Cortex of kidney (tissue), 1 donor: ENCODE measurements at places on chromosomes 16 and 17.

GRCh38 chr16:84931107-84931494 is 80.2 kb downstream of the ZDHHC7 start:
- DNase-seq, result no peak

- DNase-seq, result no peak
These were observed 104.4 kb downstream of the CMIP start for GRCh38 chr16:81548876-81549546.

DNA sequence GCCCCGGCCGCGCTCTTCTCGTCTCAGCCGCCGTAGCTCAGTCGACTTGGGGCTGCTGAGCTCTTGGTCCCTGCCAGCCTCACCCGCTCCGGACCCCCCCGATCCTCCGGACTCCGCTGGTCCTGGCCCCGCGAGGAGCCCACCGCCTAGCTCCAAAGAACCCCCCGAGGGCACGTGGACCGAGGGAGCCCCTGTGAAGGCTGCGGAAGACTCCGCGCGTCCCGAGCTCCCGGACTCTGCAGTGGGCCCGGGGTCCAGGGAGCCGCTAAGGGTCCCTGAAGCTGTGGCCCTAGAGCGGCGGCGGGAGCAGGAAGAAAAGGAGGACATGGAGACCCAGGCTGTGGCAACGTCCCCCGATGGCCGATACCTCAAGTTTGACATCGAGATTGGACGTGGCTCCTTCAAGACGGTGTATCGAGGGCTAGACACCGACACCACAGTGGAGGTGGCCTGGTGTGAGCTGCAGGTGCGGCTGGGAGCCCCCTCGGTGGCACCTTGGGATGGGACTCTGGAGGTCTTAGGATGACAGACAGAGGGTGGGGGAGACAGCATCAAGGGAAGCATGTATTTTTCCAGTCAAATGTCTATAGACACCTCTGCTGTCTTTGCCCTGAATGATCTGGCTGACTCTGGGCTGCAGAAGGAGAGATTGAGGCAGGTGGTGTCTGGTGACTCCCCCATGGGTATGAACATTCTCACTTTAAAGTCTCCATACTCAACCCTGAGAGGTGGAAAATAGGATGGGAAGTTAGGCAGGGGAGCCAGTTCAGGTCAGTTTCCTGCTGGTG is 635 bp downstream of the WNK4 start:
- DNase-seq, result no peak

- no peak for DNase-seq
These were observed 1.4 kb downstream of the OSBPL7 start for GRCh38 chr17:47820033-47820789.

GRCh38 chr16:83409347-83409746 is 398.4 kb upstream of the HSBP1 start:
- no peak for DNase-seq

DNA sequence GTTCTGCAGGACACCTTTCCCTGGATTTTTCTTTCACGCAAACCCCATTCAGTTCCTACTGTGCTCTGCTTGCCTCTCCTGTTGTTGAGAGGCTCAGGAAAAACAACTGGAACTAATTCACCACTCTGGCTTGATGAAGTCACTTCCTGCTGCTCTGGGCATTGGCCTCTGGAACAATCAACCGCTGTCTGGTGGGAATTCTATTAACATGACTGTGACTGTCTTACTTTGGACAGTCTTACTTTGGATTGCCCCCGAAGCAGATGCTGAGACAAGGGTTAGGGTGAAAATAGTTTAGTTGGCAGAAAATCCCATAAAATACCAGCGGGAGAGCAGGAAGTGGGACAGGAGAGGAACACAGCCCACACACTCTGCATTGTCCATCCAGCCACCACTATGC is 90.0 kb upstream of the HSBP1 start:
- DNase-seq, result no peak

- DNase-seq, result no peak
These were observed 16.8 kb upstream of the AKAP1 start for GRCh38 chr17:57068222-57068658.

DNA sequence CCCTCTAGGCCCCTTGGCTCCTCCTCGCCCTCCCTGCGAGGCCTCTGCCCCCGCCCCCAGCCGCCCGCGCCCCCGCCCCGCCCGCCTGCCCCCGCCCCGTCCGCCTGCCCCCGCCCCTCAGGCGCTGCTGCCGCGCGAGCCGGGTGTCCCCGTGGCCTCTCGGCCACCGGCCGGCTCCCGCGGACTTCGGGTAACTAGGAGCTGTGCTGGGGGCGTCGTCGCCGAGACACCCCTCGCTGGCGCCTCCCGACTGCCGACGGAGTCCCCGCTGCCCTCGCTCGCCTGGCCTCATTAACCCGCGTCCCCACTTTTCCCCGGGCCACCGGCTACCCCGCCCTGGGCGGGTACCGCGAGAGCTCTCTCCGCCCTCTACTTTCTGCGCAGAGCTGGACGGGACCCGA is at the start of gene TLCD1:
Gene TLCD1, minus strand, starts transcription at position 8 of the 401 bp plus-strand sequence. CDS start 136 bp downstream, outside the sequence.
- no peak for DNase-seq

DNA sequence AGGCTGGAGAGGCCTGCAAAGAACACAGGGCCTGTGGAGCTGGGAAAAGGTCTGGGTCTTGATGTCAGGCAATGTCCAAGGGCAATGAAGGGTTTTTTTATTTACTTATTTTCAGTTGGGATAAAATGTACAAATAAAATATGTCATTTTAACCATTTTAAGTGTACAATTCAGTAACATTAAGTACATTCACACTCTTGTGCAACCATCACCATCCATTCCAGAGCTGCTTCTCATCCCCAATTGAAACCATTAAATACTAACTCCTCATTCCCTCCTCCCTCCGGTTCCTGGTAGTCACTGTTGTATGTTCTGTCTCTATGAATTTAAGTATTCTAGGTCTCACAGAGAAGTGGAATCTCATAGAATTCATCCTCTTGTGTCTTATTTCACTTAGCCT is 444.7 kb downstream of the HS3ST3B1 start:
- DNase-seq, result no peak

DNA sequence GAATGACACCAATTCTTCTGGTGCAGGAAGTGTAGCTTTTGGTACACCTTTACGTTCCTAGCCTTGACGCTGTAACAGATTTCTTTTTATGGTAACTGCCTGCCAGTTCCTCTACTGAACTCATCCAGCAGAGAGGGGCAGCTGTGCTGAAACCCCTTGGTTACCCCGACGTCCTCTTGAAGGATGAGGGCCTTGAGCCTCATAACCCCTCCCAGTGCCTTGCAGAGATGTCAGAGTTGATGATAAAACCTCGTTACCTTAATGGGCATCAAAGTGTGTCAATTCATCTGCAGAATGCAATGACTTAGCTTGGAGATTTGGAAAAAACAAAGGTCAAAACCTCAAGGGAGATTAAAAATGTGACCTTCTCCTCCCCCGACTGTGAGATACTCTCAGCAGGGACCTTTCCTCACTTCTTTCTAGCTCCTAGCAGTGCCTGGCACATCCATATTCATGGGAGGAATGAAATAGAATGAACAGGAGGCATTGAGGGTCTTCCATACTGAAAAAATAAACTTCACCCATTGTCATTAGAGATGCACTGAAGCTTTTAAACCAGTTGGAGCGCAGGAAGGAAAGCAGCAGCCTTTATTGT is 69.2 kb downstream of the SDR42E1 start:
- DNase-seq, result no peak

GRCh38 chr17:75077072-75077495 is 10.7 kb upstream of the SLC16A5 start:
- no peak for DNase-seq

- DNase-seq, result no peak
These were observed 847.4 kb upstream of the EEF2KMT start for GRCh38 chr16:5944971-5945370.

DNA sequence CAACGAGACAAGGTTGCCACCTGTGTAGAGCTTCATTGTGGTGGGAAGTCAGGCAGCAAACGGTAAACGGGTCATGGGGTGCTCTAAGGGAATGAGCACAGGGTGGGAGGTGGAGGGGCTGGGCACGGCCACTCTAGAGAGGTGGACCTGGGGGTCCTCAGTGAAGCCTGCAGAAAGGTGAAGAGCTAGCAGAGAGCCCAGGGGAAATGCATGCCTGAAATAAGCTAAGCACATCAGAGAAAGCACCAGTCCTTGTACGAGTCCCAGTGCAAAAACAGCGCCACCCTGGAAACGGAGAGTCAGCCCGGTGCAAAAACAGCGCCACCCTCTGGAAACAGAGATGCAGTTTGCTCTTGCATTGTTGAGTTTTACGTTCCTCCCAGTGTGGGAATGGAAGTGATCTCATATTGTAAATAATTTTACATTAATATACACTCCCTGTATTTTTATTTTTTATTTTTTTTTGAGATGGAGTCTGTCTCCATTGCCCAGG is 65.0 kb downstream of the TBC1D16 start:
- no peak for DNase-seq

GRCh38 chr17:73255671-73256181 is 6.0 kb downstream of the CPSF4L start:
- DNase-seq, result no peak

DNA sequence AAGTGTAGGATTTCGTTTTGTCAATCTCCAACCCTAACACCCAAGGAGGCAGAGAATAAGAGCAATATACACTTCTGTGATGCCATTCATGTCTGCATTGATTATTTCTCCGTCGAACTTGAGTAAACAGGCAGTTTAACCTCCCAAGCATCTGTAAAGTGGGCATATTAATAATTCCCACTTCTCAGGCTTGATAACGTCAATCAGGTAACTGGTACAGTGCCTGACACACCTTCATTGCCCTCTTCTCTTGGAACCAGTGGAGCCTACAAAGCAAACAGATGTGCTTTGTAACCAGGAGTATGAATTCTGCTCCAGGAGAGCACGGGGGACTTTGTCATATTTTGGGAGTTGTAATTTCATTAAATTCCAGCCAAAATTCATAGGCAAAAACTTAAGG is 32.5 kb upstream of the PLCG2 start:
- no peak for DNase-seq

- DNase-seq, result no peak
These were observed 268.5 kb downstream of the RBFOX1 start for GRCh38 chr16:7601100-7601499.

GRCh38 chr16:1532081-1532760 is 1.2 kb upstream of the TMEM204 start:
- no peak for DNase-seq

- DNase-seq, result no peak
These were observed 73.1 kb downstream of the SKAP1 start for GRCh38 chr17:48356866-48357265.

GRCh38 chr16:67965668-67966548 is 2.5 kb downstream of the SLC12A4 start:
- DNase-seq, result no peak

DNA sequence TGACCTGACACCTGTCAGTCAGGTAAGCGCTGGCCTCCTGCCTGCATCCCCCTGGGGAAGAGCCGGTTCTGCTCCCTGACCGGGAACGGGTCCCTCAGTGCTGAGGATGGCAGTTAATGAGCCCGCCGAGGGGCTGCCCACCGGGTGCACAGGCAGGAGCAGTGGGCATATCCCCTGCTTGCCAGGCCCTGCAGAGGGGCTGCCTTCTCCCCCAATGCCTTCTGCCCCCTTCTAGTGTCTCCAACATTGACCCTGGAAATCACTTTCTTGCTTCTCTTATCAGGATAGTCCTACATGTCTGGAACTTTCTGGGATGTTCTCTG is 388.5 kb downstream of the SEC14L1 start:
- DNase-seq, result no peak

DNA sequence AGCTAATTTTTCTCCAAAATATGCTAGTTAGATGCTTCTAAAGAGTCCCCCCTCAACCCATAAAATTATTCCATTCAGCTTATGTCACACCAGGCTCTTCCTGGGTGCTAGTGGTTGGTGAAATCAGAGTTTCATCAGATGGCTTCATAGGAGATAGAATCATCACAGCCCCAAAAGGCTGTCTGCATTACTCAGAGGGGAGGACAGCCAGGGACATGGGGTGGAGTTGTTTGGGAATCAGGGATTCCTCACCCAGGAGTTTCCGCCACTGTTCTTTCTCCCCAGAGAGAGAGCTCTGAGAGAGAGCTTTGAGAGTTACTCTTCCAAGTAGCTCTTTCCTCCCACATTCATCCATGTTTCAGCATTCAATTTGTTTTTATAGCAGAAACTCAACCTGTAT is 288 bp upstream of the KRT34 start:
- no peak for DNase-seq

GRCh38 chr17:72725433-72726068 is 366.9 kb downstream of the SLC39A11 start:
- DNase-seq, result no peak

- no peak for DNase-seq
These were observed 85.2 kb downstream of the GLG1 start for GRCh38 chr16:74521691-74522090.

- no peak for DNase-seq
These were observed 3.6 kb upstream of the GSDMB start for GRCh38 chr17:39922006-39922405.

DNA sequence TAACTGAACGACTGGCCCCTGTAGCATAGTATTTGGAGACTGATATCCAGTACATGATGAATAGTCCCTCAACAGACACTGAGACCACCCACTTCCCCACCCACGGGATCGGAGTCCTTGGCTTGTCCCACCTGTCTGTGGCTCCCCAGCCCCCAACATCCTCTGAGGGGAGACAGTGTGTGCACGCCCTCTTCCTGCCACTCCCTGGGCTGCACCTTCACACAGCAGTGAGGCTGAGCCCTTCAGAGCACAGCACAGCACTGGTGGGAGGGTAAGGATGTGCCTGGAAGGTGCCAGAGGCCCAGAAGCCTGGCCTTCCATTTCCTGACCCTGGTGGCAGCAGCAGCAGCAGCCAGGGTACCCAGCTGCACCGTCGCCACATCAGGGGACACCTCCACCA is 11.0 kb downstream of the DNASE1 start:
- no peak for DNase-seq

DNA sequence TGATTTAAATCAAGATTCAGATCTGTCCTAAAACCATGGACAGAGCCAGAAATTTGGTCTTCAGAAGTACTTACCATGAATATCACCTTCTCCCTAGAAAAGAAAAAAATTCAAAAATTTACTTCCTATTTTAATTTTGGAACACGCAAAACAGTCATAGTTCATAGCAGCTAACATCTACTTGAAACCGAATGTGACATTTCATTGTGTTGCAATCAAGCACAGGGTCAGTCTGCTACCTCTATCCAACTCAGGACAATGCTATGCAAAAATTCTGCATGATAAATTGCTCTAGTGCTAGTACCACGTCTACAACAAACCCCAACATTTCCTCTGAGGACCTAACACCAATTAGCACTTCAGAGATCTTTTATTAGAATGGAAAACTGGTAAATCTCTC is 7.7 kb downstream of the JPT1 start:
- no peak for DNase-seq
